ENCODE measurements at places on chromosomes 5 and 9.

- no peak for DNase-seq
These were observed 261.8 kb downstream of the MCTP1 start for GRCh38 chr5:95022967-95023695.

DNA sequence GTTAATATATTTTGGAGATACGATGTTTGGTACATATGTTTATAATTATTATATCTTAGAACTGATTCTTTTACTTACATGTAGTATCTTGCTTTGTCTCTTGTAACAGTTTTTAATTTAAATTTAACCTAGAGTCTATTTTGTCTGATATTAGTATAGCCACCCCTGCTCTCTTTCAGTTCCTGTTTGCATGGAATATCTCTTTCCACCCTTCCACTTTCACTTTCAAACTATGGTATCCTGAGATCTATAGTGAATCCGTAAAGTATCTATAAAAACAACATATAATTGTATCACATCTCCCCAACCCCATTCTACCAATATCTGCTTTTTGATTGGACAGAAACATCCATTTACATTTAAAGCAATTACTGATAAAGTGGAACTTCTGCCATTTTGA, 7.2 kb downstream of the IRGM start:
- no peak for DNase-seq

DNA sequence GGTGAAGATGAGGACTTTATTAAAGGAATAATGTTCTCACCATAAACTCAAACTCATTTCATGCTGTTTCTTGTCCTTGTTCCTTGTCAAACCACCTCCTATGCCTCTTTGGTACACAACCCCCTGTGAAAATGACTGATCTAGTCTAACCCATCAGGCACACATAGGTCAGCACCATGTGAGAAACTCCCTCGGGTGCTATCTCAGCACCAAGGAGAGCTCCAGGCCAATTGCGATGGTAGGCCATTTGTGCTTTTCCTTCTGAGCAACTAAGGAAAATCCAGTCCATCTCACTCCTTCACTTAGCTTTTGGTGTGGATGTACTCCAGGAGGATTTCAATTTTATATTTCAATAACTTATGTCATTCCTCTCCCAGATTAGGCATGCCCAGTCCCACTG, 199.8 kb downstream of the ZNF608 start:
- no peak for DNase-seq

- no peak for DNase-seq
These were observed 25.2 kb upstream of the ASS1 start for GRCh38 chr9:130419521-130420035.

DNA sequence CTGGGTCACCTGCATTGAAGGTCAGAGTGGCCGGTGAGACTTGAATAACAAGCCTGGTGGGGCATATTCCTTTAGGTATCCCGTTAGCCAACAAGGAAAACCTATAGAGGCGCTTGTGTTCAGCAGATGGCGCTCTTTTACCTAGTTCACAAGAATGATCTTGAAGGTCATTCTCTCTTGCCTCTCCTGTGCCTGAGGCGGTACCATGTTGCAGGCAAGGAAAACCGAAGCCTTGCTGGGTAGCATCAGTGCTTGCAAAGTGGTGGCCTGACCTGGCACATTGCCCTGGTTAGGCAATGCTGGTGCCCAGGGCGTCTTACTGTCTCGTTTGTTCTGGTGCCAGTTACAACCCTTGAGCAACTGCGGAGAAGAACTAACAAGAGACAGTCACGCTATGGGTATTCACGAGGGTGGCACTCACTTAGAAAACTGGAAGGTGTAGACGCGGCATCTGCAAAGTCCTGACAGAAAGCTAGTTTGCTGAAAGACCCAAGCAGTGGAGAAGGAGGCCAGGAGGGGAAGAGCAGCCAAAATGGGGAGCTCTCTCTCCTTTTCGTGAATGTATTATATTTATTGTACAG, 56.7 kb downstream of the AOPEP start:
- DNase-seq = peak; percentile 80

DNA sequence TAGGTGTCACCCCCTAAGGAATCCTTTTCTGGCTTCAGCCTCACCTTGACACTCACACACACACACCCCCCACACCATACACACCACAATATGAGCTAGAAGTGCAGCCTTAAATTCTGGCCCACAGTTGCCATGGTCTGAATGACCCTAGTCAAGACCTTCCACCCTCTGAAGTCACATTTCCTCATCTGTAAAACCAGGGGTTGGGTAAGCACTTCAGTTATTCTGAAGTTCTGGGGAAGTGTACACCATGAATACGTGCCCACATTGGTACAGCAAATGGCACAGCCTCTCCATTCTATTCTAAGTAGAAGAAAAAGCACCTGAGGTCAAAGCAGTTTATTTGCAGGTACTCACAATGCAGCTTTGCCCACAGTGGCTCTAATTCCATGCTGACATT, 372.8 kb upstream of the KLF4 start:
- DNase-seq = no peak

- no peak for DNase-seq
These were observed 48.1 kb downstream of the FNBP1 start for GRCh38 chr9:129994882-129995281.

- no peak for DNase-seq
These were observed 458.5 kb downstream of the TLR4 start for GRCh38 chr9:118162716-118163115.

- DNase-seq = peak; percentile 64
These were observed 74.1 kb downstream of the SERINC5 start for GRCh38 chr5:80181618-80182211.

DNA sequence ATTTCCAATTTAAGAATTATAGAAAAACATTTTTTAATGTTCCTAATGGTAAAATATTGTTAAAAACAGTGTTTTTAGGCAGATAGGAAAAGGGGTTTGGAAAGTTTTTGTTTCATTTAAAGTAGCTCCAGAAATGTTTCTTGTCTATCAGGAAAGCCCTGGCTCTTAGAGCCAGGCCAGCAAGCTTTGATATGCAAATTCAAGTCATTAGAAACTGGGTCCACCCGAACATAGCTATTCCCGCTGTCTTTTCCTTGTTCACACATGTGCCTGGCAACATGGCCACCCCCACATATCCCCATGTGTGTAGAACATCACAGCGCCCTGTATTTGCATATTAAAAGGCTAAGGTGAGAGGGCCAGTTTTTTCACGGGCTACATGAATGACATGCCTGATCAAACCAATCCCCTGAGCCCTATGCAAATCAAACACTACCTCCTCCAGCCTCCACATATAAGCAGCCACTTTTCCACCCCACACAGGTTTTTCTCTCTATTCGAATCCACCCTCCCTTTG, 925.3 kb upstream of the CDH10 start:
- no peak for DNase-seq

DNA sequence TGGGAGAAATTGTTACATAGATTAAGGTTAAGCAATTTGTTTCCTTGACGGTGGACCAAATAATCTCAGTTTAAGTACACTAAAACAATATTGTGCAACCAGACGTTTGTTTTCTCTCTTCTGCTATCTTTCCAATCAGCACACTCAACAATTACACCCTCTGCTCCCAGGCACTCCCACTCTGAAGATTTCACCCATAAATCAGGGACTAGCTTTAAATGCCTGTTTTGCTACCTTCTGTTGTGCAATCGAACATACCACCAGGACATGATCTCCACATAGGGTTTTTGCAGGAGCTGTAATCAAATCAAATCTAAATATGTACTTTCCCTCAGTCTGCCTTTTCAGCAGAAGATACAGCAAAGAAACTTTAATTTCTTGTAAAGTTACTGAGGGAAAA, 405.8 kb upstream of the TLE4 start:
- peak; percentile 32 for DNase-seq

DNA sequence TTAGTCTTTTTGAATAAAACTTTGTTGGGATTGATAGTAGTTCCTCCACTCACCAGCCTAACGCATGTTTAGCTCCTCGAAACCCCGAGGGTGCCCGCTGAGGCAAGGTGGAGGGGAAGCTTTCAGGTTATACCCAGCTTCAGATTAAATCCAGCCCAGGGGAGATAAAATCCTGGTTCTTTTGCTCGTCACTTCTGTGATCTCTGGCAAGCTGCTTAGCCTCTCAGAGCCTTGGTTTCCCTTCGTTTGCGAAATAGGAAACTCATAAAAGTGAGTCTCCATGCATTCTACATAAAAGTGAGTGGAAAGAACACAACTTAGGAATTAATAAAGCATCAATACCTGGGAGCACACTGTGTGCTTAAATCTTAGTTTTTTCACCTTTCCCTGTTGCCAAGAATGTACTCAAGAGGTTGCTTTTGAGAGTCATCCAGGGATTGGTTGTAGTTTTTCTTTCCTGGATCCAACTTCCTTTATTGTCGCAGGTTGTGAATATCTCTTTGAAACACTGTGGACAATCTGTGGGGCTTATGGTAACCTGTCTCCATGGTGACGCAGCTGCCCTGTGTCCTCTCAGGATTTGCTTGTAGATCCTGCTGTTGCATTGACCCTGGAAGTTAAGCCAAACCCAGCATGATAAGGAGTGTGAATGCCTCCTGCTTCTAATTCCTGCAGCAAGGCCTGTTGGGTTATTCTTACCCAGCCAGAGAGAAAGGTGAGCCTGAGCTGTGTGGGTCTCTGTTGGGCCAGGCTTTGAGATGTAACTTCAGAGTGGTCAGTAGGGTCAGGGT, 2.0 kb downstream of the GALNT12 start:
- DNase-seq = no peak

DNA sequence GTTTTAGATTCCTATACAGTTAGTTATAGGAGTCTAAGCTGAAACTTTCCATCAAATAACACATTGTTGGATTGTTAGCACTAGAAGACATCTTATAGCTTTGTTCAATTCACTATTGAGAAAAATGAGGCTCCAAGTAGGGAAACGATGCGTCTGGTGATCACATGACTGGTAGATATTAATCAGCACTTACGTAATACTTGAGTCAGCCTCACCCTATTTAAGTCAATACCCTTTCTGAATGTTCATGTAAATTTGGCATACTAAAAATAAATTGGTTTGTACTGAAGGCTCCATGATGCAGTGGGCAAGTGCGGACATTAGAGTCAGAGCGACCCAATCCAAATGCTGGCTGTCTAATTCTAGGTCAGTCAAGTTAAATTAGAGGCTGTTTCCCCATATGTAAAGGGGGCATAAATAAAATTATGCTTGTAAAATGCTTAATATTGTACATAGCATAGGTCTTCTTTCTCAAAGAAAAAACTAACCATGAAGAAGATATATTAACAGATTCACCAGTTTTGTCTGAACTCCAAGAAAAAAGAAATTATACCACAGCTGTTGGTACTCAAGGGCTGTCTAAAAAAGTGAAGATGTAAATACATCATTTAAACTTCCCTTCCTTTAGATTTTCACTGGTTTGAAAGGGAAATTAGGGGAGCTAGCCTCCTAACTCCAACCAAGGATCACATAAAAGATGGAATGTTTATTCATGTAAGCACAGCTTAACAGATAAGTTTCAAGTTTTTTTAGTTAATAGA, 406.6 kb upstream of the TLE4 start:
- no peak for DNase-seq

DNA sequence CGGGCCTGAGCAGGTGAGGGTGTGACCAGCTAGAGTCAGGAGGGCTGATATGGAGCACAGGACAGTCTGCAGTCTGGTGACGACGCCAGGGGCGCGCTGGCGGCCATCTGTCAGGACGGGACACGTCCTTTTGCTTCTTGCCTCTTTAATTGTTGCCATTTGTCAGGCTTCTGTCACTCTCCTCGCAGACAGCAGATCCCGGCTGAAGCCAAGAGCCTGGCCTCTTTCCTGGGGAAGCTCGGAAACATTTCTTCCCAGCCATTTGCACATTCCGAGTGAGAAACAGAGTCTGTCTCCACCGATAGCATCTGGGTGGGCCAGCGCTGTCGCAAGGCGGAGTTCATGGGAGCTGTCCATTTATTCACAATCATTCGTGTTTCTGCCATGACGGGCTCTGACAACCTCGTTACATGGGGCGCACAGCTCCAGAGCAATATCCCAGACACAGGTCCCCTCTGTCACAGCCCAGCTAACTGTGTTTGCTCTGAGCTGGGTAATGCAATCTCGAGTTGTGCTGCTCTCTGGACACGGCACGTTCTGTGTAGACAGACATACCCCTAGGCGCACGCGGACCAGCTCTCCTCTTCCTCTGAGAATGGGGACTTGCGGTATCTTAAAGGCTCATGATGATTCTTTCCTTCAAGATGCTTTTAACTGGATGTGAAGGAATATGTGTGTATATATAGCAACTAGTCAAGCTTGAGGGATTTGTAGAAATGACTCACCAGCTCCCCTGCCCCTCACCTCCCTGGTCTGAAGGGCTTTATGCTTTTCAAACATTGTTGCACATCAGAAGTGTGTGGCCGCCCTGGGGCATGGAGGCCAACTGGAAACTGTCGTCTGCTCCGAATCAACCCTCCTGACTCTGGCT, 105.3 kb upstream of the FCN2 start:
- DNase-seq = no peak

- no peak for DNase-seq
These were observed 95.9 kb downstream of the FBXO4 start for GRCh38 chr5:42020788-42021530.

DNA sequence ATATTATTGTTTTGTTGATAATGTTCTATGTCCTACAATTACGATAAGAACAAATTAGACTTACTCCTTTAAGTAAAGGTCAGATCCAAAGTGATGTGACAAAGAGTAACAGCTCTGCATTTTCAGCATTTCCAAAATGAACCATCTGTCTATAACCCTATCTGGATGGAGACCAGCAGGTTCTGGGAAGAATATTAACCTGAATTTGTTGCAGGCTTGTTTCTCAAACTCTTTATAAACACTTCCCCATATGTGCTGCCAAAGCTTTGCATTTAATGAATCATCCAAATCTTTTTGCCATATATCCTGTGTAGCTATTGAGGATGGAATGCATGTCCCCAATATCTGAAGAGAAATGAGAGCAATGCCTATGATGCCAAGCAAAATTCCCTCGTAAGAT, 198.9 kb upstream of the SLC27A6 start:
- no peak for DNase-seq

DNA sequence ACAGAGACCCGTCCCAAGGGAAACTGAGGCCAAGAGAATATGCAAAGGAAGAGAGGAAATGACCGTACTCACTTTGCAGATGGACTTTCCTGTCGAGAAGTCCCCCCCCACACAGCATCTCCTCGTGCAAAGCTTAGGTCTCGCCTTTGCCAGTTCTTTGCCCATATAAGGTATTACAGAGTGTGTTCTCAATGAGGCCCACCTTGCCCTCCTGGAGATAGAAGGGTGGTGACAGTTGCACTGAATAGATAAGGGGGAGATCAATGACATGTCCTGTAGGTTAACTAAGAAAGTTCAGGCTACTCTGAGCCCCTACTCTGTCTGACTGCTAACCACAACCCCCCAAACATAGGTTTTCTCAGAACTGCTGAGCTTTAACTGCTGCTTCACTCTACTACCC, 68.2 kb upstream of the SPTLC1 start:
- no peak for DNase-seq

DNA sequence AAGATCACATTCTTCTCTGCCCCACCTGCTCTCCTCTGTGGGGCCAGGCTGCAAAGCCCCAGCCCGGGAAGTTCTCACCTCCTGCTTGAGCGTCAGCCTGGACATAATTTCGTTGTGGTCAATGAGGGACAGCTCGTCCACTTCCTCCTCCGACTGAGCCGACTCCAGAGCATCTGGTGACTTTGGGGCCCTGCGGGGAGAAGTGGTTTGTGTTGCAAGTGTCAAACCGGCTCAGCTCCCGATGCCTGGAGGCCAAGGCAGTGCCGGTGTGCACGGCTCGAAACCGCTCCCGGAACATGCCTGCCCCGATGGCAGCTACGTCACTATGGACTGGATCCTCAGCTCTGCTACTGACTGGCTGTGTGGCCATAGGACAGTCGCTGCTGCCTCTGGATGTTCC, 52.8 kb downstream of the PRRT1B start:
- no peak for DNase-seq

- DNase-seq = no peak
These were observed 140.8 kb upstream of the ADAMTSL1 start for GRCh38 chr9:18333157-18333556.

Measured in A549 (cell line).